ENCODE measurements at places on chromosomes 3 and 15. TPM values are rescaled to one million over a fixed set of nuclear protein-coding genes. Genes with fewer than 3 reads are reported as not detected.

Gene CLDN16
- total RNA-seq, result 0.69 TPM

Gene SLC27A2
- total RNA-seq, result 0.39 TPM

DNA sequence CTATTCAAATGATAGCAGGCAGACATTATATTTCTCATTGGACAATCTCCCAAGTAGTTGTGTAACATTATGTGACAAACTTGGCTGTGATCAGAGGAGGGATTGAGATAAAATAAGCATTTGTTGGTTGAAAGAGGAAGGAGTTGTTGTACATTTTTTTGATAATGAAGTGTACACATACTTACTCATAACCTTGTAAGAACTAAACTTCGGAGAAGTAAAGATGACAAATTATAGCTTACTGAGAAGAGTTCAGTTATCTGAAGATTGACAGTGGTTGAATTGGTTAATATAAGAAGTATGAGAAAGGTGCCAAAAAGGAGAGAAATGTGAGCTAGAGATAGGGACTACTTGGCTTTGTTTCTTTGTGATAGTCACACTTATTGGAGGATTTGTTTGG lies 32.6 kb downstream of the STT3B start:
- DNase-seq, result no peak

DNA sequence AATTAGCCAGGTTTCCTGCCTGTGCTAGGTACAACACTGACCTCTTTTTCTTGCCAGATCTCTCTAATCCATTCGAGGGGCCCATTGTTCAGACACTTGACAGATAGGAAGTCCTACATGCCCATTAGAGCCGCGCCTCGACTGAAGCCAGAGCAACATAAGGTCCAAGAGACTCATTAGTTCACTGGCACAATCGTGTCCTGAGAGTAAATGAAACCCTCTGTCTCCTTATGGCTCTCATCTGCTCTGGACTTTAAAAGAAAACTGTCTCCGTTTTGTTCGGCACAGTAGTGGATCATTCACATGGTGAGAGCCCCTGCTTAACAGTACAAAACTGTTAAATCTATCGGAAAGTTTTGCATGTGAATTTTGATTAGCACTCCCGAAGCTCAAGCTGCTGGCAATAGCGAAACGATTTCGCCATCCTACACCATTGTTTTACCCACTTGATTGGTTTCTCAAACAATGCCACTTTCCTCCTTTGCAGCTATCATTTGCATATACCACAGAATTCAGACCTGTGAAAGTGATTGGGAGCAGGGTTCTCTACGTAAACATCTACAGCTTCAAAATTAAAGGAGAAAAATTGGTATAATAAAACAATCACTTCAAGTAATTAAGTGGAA lies 19.0 kb upstream of the C15orf61 start:
- DNase-seq, result no peak

Gene CCR3
- 0.49 TPM for total RNA-seq

- no peak for DNase-seq
Measured at GRCh38 chr15:85168642-85169173, 187.1 kb downstream of the PDE8A start.

DNA sequence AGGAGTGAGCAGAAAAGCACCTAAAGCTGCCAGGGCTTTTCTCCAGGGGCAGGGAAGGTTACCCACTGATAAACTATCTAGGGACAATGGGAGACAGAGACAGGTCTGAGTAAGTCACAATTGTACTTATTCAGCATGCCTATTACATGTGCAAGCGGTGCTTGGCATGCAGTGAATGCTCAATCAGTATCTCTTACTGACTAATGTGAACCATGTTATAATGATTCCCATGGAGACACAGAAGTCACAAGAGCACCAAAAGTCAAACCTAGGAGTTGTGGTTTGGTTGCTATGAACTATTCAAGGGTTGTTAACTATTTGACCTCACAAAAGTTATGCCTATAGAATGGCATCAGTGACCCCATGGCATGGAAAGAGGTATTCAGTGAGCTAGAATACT lies 50.0 kb upstream of the RASGRP1 start:
- no peak for DNase-seq

DNA sequence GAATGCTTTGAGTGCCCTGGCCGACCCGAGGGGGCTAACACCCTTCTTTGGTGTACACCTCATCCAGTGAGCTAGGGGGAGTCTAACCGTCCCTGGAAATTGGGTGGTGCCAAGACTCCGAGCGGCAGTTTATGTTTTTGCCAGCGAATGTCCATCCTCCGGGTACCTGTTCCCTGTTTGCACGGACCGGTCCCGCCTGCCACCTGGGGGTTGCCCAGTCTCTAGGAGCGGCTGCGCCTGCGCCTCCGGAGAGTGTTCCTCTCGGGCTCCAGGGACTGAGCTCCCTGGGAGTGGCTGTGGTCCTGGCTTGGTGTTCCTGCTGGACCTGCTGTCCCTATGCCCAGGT lies 913 bp upstream of the WNT7A start:
- no peak for DNase-seq
